NCI-H2171 (cell line): ENCODE measurements at places on chromosomes 7 and 10.

DNA sequence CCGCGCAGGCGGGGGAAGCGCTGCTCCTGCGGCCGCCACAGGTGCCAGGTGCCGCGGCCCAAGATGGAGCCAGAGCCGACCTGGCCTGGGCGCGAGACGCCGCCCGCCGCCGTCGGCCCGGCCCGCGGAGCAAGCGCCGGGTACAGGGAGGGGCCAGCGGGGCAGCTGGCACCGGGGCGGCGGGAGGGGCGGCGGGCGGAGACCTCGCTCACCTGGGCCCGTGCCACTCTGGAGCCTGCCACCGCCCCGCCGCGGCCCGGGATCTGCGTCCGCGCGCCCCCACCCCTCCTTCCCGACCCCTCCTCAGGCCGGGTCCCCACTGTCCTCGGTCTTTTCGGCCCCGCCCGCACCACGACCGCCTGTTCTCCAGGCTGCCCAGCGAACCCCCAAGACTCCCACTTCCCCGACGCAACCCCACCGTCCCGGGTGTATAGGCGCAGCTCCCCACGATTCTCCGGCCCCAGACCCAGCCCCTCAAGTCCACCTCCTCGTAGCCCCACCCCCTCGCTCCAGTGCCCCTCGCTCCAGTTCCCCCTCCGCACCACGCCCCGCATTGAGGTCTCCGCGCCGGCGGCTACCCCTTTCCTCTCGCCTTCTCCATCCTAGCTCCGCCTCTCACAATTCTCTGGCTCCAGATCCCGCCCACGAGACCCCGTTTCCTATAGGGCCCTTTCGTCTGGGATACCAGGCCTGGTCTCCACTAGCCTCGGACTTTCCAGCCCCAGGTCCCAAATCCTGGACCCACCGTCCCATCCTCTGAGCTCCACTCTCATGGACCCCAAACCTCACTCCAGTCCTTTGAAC, at the start of gene GPRIN2:
GPRIN2 (minus strand) TSS at position 144 of the 804 bp plus-strand sequence. CDS start 5,922 bp downstream, outside the sequence.
- DNase-seq = peak; percentile 7

DNA sequence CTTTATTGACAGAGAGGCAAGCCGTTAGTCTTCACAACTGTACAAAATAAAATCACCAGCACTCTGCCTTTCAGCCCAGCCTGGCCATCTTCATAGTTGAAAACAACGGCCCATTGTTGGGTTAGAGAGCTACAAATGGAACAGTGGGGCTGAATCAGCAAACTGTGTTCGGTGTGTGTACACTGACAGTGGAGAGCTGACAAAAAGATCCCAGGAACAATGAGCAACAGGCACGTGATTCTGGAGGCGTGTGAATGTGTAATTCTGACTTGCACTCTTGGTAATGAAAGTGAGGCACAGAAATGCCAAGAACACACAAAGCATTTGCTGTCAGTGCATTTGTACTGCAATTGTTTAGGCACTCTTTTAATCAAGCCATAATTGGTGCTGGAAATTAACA, 303.7 kb downstream of the WDR11 start:
- no peak for DNase-seq

- no peak for DNase-seq
Observed at GRCh38 chr7:80307227-80307856, 172.7 kb downstream of the GNAI1 start.

DNA sequence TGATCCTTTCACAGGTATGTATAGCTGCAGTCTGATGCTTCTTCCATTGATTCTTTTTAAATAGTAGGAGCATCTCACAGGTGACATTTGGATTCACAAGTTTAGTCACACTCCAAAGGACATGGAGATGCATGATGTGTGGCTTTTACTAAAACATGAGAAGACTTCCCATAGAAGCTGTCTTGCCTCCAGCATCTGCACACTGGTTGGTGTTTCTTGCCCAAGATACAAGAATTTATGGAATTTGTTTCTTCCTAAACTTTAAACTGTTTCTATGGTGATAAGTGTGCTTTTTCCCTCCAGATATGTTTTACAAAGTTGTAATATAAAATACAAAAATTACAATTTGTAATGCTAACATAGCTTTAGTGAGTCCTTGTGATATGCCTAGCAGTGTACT, 24.2 kb downstream of the ADIRF start:
- no peak for DNase-seq

- no peak for DNase-seq
Observed at GRCh38 chr7:65239324-65239706, 134.3 kb upstream of the ZNF92 start.

- DNase-seq = no peak
Observed at GRCh38 chr10:93703066-93703465, 674 bp upstream of the FRA10AC1 start.

GRCh38 chr10:29669149-29669548, 34.4 kb upstream of the SVIL start:
- no peak for DNase-seq

DNA sequence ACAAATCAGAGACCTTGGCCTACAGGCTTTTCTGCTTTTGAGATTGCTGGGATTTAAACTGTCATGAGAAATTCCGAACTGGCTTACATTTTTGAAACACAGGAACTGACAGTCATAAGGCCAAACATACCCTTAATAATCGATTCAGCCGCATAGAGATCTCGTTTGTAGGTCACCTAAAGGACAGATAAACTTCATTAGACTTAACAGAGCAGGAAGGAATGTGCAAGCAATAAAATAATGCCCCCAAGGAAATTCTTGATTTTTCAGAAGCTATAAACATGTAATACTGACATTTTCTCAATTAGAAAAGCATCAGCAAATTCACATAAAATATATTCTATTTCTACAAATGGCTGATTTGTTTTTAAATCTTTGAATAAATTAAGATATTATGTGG, 120.0 kb downstream of the CRPPA start:
- DNase-seq = no peak
